ENCODE measurements at places on chromosomes 6 and 20.
A peak's percentile ranks its signal among the peaks of the same experiment; 100 is the strongest.

GRCh38 chr6:19502301-19502700 lies 334.9 kb upstream of the ID4 start:
- DNase-seq: no peak

- peak; percentile 50 for DNase-seq
Observed at GRCh38 chr6:138654715-138655634, 118.6 kb upstream of the CCDC28A start.

DNA sequence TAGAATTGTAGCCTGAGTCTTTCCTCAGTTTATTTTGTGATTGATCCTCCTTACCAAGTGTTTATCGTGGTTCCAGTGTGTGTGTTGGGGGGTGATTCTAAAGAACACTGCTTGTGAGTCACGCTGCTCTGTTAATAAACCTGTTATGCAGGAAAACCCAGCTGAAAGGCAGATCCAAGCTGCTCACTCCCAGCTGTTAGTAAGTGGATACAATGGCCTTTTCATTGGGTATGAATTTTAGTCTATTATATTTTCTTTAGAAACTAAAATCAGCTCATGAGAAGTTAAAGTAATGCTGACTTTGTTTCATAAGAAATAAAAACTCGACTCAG lies 12.2 kb upstream of the DSTN start:
- DNase-seq: no peak

DNA sequence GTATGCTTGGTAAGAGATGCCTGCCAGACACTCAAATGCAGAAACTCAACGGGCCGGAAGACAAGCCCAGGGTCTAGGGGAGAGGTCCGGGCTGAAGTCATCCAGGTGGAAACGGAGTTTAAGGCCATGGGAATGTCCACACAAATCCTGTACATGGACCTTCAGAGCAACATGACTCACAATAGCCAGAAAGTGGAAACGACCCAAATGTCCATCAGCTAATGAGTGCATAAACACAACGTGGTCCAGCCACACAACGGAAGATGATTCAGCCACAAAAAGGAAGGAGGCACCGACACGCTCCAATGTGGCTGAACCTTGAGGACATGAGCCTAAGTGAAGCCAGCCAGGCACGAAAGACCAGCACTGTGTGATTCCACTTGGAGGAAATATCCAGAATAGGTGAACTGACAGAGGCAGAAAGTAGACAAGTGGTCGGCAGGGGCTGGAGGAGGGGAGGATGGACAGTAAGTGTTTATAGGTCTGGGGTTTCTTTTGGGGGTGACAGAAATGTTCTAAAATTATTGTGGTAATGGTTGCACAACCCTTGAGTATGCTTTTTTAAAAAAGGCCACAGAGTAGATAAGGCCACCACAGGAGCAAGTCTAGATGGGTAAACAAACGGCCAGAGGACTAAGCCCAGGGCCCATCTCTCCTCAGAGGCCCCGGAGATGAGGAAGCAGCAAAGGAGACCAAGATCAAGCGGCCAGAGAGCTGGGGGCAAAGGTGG lies 105.6 kb downstream of the PREX1 start:
- no peak for DNase-seq

DNA sequence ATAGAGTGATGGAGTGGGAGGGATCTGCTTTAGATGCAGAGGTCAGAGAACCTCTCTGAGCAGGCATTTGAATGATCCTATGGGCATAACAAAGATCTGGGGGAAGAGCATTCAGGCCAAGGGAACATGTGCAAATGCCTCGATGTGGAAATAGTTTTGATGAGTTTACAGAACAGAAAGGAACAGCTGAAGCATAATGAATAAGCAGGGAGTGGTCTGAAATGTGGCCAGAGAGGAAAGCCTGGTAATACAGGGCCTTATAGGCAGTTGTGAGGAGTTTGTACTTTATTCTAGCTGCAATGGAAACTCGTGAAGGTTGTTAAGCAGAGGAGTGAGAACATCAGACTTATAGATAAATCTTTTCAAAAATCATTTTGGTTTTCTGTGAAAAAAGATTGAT lies 33.0 kb upstream of the ME1 start:
- no peak for DNase-seq

DNA sequence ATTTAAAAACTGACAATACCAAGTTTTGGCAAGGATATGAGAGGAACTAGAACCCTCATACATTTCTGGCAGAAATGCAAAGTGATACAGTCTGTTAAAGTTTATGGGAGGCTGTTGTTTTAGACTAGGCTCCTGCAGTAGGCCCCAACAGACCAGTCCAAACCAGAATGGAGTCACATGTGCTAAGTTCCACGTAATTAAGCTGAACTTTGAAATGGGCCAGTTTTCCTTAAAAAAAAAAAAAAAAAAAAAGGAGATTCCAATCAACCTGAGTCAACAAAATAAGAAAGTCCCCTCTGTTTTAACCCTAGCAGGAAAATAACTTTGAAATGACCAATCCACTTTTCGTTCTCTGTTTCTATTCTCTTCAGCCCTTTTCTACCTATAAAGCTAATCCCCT lies 26.5 kb downstream of the IL17F start:
- DNase-seq: no peak
